ENCODE measurements at places on chromosomes 6 and 20.

GRCh38 chr6:44386929-44387345 lies 569 bp upstream of the CDC5L start:
- no peak for DNase-seq

GRCh38 chr20:58555078-58555765 lies 40.0 kb upstream of the APCDD1L start:
- DNase-seq: no peak

DNA sequence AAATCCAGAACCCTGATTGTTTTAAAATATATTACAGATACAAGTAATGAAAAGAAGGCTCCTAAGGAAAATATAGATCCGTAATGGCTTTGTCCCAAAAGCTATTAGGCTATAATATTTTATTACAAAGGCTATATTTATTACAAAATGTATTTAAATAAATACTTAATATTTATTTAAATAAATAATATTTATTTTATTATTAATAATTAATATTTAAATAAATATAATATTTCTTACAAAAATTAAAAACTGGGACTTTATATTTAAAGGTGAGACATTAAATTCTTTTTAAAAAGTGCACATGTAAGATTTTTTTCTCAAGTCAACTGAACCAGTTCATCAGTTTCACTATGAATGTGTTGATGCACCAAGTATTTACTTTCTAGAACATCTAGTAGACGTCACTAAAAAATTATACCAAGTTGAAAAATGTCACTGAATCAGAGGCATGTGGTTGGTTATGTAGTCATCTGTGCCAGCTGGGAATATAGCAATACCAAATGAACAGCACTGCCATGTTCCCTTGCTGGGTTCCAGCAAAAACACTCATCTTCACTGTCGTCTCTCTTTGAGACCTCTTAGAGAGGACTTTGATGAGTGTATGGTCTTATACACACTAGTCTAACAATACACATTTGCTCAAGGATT lies 278.9 kb downstream of the ESR1 start:
- DNase-seq: no peak

GRCh38 chr6:1739680-1740079 lies 130.0 kb downstream of the FOXC1 start:
- DNase-seq: no peak

DNA sequence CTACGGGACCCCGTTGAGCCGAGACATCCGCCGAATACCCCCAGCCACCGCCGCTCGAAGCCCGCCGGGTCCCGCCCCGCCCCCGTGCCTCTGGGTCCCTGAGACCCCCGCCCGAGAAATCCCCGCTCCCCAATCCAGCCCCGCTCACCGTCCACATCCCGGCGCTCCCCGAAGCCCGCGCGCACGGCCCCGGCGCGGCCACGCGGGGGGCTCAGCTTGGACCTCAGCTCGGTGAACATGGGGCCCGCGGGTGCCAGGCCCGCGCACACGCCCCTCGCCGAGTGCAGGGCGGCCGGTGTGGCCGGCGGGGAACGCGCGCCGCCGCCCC lies 249 bp downstream of the SAMD10 start:
- DNase-seq: no peak

GRCh38 chr6:55886185-55886836 lies 10.9 kb upstream of the BMP5 start:
- no peak for DNase-seq

GRCh38 chr20:51306521-51307358 lies 235.8 kb downstream of the NFATC2 start:
- peak; percentile 4 for DNase-seq

GRCh38 chr6:167448378-167448777 lies 123.5 kb downstream of the TTLL2 start:
- DNase-seq: no peak

- no peak for DNase-seq
These were observed 10.3 kb downstream of the KIZ start for GRCh38 chr20:21136015-21136732.

GRCh38 chr6:8059129-8059528 lies 5.1 kb downstream of the BLOC1S5 start:
- DNase-seq: no peak

DNA sequence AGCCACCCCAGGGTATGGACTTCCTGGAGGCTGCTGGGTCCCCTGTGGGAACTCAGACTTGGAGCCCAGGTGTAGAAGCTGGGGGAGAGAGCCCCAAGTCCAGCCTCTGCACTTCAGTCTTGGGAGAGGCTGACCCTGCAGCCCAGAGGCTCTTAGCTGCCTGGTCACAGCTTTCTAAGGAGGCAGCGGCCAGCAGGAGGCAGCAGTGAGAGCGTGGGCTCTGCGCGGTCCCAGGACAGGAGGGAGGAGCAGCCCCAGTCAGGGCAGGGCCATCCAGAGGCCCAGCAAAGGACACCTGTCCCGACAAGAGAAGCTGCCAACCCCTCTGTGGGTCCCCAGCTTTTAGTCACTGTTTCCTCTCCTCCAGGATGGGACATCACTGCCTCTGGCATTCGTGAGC lies 9.4 kb downstream of the TREML2 start:
- no peak for DNase-seq

DNA sequence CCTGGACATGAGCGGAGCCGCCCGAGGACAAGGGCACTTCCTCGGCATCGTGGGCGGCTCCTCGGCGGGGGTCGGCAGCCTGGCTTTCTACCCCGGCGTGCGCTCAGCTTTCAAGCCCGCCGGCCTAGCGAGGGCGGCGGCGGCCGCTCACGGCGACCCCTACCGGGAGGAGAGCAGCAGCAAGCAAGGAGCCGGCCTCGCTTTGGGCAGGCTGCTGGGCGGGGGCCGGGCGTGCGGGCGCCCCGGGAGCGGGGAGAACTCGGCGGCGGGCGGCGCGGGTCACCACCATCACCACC lies 6.7 kb downstream of the PRDM13 start:
- DNase-seq: no peak

- DNase-seq: no peak
These were observed 10.6 kb upstream of the DSN1 start for GRCh38 chr20:36784116-36784515.

GRCh38 chr6:42404484-42404883 lies 47.2 kb downstream of the TRERF1 start:
- no peak for DNase-seq

- no peak for DNase-seq
These were observed 39.3 kb upstream of the TMEM200A start for GRCh38 chr6:130326496-130326895.

DNA sequence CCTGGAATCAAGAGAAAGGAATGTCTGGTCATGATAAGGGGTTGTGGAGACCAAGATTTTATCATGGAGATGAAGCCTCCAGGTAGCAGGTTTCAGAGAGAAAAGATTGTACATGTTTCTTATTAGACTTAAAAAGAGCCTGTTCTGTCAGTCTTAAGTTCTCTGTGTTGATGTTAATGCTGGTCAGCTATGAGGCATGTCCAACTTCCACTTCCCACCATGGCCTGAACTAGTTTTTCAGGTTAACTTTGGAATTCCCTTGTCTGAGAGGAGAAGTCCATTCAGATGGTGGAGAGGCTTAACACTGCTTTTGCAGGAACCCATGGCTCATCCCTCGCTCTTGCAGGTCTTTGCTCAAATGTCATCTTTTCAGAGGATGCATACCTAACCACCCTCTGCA lies 27.5 kb upstream of the TAB2 start:
- no peak for DNase-seq

DNA sequence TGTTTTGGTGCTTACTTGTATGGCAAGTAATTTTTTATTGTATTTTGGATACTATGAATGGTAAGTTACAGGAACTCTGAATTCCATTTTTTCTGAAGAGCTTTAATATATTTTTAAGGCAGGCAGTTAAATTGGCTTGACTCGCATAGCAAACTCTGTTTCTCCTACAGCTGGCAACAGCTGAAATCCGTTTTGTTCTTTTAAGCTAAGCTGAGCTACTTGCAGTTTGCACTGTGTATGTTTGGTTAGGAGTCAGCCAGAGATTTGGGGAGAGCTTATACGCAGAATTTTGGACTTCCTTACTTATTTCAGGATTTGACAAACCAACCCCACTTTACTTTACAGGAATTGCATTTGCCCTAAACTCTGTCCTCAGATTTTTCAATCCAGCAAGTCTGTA lies 179.1 kb downstream of the COL19A1 start:
- DNase-seq: no peak

GRCh38 chr6:33126101-33126714 lies 50.4 kb downstream of the HLA-DPB1 start:
- no peak for DNase-seq

DNA sequence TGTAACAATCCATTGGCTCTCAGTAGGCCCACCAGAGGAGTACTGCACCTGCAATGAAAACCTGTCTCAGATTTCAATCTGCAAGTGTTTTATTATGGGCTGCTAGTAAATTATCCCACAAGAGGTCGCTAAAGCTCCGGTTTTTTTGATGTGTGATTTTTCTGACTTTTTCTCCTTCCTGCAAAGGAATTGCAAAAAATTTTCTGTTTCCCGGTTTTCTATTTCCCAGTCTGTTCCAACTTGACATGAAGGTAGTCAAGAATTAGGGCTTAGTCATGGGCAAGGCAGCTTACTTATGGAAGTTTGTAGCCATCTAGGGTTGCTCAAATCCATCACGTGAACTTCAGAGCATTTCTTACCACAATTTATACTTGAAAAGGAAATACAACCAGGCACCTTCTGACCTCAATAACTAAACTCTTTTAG lies 38.5 kb upstream of the AHI1 start:
- DNase-seq: no peak

GRCh38 chr20:47290008-47290407 lies 66.5 kb downstream of the ZMYND8 start:
- no peak for DNase-seq

Data from NCI-H1436 treated with DMSO at 0.1 percent for 48 hours (cell line).